Occipital lobe (tissue), 3 donors: ENCODE measurements at places on chromosomes 3 and 15. TPM values are rescaled to one million over a fixed set of nuclear protein-coding genes. Genes with fewer than 3 reads are reported as not detected.

DNA sequence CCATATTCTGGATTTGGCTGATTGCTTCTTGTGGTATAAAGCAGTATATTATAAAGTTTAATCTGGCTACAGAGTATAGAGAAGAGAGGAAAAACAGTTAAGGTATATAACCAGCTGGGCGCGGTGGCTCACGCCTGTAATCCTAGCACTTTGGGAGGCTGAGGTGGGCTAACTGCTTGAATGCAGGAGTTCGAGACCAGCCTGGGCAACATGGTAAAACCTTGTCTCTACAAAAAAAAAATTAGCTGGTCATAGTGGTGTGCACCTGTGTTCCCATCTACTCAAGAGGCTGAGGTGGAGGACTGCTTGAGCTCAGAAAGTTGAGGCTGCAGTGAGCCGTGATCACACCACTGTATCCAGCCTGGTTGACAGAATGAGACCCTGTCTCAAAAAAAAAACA is 7.3 kb downstream of the SLC12A6 start:
- no peak for DNase-seq

GRCh38 chr3:126493051-126493450 is 17.4 kb upstream of the ZXDC start:
- DNase-seq: no peak

DNA sequence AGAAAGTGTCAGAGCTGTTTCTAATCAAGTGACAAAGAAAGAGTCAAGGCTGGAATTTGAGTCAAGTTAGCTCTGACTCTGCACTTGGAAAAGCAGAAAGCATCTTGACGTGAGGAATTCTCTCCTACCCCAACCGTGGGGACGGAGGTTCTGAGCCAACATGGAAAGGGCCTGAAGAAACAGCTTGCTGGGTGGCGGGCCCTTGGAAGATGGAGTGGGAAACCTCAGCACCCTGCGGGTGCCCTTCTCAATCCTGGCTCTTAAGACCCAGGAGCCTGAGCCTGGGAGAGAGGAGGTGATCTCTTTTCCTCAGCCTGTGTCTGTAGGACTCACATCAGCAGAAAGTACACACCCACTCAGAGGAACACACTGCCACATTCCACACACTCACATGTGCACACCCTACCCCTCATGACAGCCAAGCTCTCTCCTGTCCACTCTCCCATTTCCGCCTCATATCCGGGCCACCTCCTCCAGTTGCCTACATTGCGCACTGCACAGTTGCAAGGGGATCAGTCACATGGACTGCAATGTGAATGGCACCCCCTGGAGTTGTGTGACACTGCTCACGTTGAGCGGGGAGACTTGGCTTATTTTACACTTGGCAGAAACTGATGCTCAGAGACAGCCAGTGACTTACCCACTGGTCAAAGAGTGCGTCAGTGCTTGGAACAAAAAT is 101.5 kb upstream of the SLC6A6 start:
- DNase-seq: peak; percentile 31

- no peak for DNase-seq
Measured at GRCh38 chr3:151391720-151392119, 7.2 kb upstream of the P2RY12 start.

Gene NUDT16
- total RNA-seq: 15.9 TPM

Gene PRR20G
- total RNA-seq: not detected

GRCh38 chr3:36905545-36905944 is 39.3 kb downstream of the TRANK1 start:
- no peak for DNase-seq

Gene TMEM40
- not detected for total RNA-seq

GRCh38 chr15:90812958-90813265 is 55.5 kb upstream of the FURIN start:
- no peak for DNase-seq

Gene GOLGA6B
- total RNA-seq: not detected

- DNase-seq: no peak
Measured at GRCh38 chr3:119315600-119316312, 21.6 kb downstream of the ARHGAP31 start.

DNA sequence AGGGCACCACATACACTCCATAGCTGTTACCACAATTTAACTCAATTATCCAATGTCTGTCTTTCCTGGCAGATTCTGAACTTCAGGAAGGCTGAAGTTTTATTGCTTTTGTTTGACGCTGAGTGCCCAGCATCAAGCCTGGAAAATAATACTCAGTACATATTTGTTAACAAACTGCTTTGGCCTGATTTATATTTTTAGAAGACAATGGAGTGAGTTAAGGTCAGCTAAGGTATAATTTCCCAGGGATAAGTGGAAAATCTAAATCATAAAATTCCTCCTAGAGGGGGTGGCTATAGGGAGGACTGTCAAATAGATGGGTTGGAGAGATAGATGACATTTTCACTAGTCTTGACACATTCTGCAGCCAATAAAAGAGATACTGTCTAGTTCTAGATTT is 659.4 kb upstream of the ADAMTS9 start:
- DNase-seq: no peak

DNA sequence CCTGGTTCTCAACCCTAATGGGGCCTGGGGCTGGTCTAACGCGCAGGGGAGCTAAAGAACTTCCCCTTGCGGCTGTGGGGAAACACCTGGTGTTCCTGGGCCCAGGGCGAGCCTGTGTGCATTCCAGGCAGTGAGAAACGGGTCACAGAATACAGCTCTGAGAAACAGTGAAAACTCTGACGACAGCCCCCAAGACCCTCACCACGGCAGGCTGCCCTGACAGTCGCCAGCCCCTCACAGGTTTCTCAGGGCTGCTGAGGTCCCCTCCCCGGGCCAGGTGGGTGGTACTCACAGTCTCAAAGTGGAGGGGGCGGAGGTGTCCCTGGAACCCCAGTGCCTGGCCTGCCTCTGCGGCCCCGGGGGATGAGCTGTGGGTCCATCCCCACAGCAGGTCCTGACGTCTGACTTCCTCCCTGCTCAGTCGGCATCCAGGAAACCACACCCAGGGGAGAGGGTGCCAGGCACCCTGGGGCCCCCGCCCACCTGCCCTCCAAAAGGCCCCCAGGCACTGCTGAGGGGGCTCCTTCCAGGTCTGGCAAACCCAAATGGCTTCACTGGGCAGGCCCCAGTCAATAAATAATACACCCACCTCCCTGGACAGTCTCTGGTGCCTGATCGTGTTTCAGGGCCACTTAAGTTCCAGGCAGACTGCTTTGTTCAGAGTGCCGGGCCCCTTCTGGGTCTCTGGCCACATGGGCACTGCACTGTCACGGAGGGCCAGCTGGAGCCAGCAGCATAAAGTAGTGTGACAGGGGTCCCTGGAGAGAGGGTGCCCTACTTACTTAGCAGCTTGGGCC is 57.7 kb downstream of the IQSEC1 start:
- no peak for DNase-seq

- DNase-seq: no peak
Measured at GRCh38 chr15:101613130-101614000, 38.8 kb downstream of the TM2D3 start.

Gene INKA1
- 12.3 TPM for total RNA-seq

GRCh38 chr3:164351131-164351530 is 727.2 kb downstream of the SI start:
- no peak for DNase-seq

GRCh38 chr3:187719628-187720336 is 17.4 kb upstream of the RTP2 start:
- peak; percentile 15 for DNase-seq

- no peak for DNase-seq
Measured at GRCh38 chr3:60424942-60425341, 826.3 kb downstream of the FHIT start.

DNA sequence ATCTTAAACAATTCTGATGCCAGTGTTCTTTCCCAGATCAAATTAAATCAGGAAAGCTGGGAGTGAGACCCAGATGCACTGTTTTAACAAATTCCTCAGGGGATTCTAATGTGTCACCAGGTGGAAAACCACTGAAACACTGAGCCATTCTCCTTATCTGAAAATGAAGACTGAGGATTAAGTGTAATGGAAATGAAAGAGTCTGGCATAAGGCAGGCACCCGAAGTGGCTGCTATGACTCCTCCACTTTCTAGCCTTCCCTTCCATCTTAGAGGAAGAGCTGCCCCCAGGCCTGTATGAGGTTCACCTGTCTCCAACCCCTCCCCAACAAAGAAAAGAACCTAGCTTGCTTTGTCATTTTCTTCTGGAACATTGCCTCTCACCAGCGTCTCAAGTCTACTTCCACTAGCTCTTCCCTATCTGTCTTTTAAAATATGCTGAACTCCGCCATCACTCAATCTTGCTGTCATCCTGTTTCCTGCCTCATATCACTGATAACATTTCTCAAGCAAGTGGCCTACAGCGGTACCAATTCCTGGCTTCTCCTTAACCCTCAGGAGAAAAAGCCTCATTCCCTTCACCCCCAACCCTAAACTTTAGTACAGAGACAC is 13.7 kb upstream of the ABHD2 start:
- no peak for DNase-seq

GRCh38 chr15:95249524-95249923 is 1018.2 kb downstream of the MCTP2 start:
- DNase-seq: no peak

Gene DAZL
- not detected for total RNA-seq

Gene RAD51
- total RNA-seq: 0.47 TPM

DNA sequence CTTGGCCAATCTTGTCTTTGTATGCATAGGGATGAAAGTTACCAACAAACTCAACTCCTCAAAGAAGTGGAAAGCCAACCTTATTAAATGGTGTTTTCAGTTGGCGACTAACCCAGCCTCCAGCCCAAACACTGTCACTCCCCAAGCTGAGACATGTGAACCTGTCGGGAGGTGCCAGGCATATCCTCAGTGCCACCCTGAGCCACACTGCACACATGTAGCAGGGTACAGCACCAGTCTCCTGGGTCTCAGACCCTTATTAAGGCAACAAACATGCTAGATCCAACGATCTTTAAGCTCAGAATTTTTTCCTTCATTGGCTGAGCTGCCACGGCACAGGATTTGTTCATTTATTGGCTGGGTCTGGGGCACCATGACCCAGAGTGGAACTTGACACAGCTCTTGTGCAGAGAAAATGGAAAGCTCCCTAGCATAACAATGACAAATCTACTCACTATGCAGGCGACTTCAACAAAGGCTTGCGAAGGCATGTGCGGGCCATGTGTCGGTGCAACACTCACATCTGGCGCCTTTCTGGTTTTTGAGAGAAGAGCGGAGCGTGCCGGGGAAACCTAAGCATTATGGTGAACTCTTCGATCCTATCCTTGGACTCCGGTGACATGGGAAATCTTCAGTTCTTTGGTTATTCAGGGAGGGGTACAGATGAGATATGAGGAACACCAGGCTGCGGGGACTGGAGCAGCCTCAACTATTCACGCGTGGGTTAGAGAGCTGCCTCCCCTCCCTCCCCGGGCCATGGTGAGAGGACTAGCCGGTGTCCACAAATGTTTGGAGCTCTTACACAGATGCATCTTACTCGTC is 190.1 kb downstream of the FAM43A start:
- no peak for DNase-seq

Gene AP3B2
- 52.9 TPM for total RNA-seq

DNA sequence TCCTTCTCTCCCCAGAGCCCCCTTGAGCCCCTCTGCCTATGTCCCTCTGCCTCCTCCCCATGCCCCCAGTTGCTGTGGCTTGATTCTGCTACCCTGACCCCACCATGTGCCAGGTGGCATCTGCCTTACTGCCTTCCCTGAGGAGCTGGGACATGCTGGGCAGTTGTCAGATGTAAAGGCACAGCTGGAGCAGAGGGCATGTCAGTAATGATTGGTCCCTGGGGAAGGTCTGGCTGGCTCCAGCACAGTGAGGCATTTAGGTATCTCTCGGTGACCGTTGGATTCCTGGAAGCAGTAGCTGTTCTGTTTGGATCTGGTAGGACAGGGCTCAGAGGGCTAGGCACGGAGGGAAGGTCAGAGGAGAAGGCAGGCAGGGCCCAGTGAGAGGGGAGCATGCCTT is 3.5 kb upstream of the PPCDC start:
- DNase-seq: no peak

DNA sequence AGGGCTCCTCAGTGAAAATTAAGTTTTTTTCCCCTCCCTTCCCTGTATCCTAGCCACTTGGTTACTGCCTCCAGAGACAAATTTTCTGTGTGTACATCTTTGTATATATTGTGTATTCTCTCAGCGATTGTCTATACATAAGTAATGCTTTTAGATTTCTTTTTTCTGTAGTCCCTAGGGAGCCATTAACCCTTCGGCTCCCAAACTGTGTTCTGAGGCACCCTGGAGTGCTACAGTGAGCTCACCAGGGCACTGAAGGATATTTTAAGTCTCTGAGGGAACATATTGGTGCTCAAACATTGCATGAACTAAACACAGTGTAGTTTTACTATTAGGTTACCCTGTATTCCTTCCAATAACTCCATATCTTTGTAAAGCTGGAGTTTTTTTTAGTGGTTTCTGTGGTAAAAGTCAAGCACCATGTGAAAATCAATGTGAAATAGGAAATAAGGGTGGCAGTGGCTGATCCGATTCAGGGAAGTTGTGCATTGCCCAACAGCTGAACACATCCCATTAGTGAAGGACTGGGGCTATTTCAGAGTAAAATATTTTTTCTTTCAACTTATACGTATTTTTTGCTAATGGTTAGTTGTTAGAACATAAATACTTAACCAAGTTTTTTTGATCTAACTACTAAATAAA is 43.0 kb downstream of the USP13 start:
- DNase-seq: no peak

- DNase-seq: no peak
Measured at GRCh38 chr15:62060896-62061280, 641 bp upstream of the VPS13C start.

Gene EPHA3
- total RNA-seq: 349 TPM

Gene SLC4A7
- total RNA-seq: 438 TPM
